ENCODE measurements at places on chromosomes 1 and 21. TPM values are rescaled to one million over a fixed set of nuclear protein-coding genes. Genes with fewer than 3 reads are reported as not detected.

KCNC4 gene
- total RNA-seq: 10.6 TPM

MX1 gene
- 155 TPM for total RNA-seq

LCE1C gene
- not detected for total RNA-seq

PDPN gene
- total RNA-seq: not detected

FCRL2 gene
- total RNA-seq: not detected

TBX15 gene
- not detected for total RNA-seq

OR2G6 gene
- total RNA-seq: not detected

LRRC39 gene
- 0.64 TPM for total RNA-seq
